Fibroblast of the aortic adventitia (primary cell): ENCODE measurements at places on chromosomes 7 and 10.

DNA sequence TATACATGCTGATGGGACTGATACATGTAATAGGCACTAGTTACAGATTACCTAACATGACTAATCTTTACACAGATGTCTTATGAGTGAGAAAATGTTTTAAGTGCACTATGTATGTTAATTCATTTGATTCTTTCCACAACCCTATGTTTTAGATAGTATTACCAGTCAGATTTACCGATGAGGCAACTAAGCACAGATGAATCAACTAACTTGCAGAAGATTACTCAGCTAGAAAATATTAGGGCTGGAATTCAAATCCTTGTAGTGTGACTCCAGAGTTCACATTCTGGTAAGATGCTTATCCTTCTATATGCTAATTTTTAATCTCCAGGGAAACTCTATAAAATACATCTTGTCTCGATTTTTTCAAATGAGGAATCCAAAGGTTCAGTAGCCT, 964.9 kb downstream of the REEP3 start:
- DNase-seq = peak; percentile 1

DNA sequence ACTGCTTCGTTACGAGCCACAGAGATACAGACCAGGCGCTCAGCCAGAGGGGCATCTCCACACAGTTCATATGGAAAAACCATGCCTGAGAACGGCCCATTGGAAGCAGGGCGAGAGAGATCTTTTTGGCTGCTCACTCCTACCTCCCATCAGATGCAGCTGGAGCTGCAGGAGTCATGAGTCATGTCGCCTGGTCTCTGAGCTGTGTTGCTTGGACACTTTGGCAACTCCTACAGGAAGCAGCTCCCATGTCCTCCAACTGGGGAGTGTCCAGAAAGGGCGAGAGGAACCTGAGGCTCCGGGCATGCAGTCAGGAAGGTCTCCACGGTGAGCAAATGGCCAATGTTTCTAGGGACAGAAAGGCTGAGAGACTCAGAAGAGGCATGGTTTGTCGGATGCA, 24.9 kb downstream of the INSIG1 start:
- DNase-seq = no peak

- no peak for DNase-seq
Observed at GRCh38 chr10:113165673-113166072, 215.6 kb downstream of the TCF7L2 start.

- DNase-seq = no peak
Observed at GRCh38 chr7:110592557-110592956, 498.4 kb upstream of the LRRN3 start.

DNA sequence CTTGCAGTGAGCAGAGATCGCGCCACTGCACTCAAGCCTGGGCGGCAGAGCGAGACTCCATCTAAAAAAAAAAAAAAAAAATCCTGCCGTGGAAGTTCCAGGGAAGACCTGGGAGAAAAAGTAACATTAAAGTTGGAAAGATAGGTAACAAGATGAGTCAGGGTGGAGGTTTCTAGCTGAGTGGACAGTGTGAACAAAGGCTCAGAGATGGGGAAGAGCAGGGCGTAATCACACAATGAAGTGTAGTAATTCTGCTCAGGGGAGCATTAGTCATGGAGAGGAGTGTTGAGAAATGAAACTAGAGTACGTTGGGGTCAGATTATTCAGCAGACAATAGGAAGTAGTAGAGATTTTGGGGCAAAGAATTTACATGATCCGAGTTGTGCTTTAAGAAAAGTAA, 21.6 kb upstream of the WASL start:
- peak; percentile 69 for DNase-seq

GRCh38 chr7:117750612-117751563, 122.4 kb downstream of the CTTNBP2 start:
- DNase-seq = peak; percentile 67

- DNase-seq = no peak
Observed at GRCh38 chr10:89043052-89043451, 52.5 kb downstream of the FAS start.

- no peak for DNase-seq
Observed at GRCh38 chr7:136874393-136875032, 6.1 kb downstream of the CHRM2 start.

DNA sequence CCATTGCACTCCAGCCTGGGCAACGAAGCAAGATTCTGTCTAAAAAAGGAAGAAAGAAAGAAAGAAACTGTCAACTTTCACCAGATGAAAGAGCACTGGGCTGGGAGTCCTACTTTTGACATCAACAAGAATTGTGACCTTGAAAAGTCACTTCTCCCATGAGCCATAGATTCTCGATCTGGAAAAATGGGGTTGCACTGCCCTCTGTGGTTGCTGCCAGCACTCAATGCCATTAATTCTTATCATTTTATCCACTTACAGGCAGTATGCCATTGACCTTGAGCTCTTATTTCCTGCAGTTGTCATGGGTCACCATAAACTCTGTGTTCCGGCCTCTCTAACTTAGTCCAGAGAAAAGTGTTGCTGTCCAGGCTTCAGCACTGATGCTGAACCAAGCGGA, 137.2 kb downstream of the NOC3L start:
- peak; percentile 32 for DNase-seq

GRCh38 chr7:12731214-12731656, 43.8 kb downstream of the ARL4A start:
- DNase-seq = peak; percentile 38

GRCh38 chr10:49074836-49075682, 40.3 kb downstream of the VSTM4 start:
- DNase-seq = no peak

GRCh38 chr10:91299999-91300575, 79.6 kb downstream of the PCGF5 start:
- DNase-seq = no peak

DNA sequence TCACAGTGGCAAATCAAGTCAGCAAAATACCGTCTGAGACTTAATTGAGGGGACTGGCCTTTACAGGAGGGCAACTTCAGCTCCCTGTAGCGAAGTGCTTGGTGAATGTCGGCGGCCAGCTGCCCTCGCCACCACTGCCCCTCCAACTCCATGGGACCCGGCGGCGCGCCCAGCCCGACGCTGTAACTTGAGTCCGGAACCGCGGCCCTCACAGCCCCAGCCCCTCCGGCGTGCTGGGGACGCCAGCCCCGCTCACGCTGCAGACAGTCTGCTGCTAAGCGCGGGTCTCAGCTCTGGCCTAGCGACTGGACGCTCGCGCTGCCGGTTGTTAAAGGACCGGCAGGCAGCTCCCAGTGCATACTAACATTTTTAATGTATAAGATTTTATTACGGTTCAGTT, 113.4 kb upstream of the NUPR2 start:
- no peak for DNase-seq

DNA sequence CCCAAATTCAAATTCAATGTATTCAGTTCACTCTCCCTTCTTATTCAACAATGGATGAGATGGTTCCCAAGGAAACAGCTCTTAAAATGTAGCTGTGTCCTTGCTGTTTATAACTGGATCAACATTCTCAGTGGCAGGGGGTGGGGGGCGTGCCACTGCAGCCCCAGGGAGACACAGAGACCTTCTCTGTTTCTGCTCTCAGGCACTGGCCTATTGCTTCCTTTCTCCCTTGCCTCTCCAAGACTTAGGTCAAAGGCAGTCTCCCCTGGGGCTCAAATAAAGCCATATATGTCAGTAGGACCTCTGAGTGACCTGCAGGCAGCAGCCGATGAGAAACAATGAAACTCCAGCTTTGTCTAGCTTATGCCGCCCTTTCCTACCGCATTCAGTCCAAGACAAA, 20.7 kb downstream of the VSTM4 start:
- DNase-seq = no peak

DNA sequence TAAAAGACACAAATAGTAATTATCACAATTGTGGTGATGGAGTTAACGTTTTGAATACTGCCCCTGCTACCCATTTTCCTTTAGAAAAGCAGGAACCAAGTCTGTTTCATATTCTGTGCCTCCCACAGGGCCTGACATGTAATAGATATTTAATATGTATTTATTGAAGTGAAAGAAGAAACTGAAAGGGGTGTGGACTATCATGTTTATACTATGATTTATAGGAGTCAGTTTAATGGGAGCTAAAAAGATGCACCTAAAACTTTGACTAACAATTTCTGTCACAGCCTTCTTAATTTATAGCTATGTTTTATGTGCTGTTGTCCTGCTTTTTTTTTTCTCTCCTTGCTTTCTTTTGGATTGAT, 24.1 kb upstream of the BHLHA15 start:
- DNase-seq = no peak

- DNase-seq = no peak
Observed at GRCh38 chr10:100174699-100175677, 10.8 kb downstream of the ERLIN1 start.

- DNase-seq = no peak
Observed at GRCh38 chr7:30656006-30656957, 26.0 kb downstream of the CRHR2 start.

DNA sequence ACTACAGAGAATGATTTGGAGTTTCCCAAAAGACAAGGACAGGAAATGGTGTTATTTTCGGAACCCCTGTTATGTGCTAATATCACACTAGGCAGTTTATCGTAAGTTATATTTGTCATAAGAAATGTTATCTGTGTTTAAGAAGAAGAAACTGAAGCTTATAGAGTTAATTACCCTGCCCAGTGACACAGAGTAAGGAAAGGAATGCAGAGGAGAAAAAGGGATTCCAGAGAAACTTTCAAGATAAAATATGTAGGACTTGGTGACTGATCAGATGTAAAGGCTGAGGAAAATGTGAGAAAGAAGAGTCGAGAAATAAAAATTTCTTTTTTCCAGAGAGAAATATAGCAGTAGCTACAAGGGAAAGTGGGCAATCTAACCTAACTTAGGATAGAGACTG, 63.5 kb upstream of the ZNF746 start:
- no peak for DNase-seq

DNA sequence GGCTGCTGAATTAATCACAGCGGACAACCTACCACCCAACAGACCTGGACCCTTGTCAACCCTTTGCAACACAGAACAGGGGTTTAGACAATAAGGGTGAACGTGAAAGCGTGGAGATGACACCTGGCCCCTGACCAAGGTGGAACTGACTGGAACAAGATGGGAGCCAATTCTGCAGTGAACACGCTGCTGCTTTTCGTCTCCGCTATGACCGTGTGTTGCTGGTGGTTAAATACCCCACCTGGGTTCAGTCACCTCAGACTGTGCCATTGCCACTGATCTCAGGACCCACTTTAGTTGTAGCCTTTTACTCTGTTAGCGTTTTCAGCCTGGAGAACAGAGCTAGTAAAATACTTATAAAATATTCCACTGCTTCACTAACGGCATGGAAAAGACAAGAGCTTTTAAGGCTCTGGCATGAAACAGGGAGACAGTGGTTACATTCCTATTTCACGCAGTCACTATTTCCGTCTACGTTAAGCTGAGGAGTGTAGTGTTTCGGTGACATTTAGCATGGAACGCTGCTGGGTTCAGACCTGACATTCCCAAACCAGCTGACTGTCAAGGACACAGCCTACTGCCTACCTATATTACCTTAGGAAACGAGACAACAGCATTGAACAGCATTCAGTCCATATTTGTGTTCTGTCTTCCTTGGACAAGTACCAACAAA, 119.5 kb upstream of the PRSS1 start:
- DNase-seq = peak; percentile 34

DNA sequence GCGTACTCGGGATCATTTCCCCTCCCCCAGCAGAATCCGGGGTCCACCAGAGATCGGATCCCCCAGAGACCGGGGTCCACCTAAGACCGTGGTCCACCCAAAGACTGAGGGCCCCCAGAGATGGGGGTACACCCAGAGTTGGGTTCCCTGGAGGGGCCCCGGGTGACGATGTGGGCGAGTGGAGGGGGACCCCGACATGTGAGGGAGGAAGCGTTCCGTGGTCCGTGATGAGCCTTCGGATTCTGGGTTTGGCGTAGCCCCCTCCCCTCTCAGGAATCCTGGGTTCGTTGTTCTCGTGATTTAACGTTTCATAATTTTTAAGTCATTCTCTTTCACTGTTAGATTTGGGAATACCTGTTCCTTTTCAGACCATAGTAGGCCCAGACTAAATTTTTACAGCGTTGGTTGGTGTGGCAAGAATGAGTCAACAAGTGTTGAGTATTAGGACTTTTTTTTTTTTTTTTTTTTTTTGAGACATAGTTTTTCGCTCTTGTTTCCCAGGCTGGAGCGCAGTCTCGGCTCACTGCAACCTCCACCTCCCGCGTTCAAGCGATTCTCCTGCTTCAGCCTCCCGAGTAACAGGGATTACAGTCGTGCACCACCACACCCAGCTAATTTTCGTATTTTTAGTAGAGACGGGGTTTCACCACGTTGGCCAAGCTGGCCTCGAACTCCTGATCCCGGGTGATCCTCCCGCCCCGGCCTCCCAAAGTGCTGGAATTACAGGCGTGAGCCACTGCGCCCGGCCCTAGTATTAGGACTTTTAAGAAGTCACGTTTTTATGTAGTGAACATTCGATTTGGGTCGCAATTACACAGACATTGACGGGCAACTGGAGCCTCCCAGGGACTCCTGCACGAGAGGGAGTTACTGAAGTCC, 672 bp downstream of the GTPBP4 start:
- DNase-seq = peak; percentile 38
